Aorta (tissue), 5 donors: ENCODE measurements at places on chromosomes 16 and 17. TPM values are rescaled to one million over a fixed set of nuclear protein-coding genes. Genes with fewer than 3 reads are reported as not detected.

The MYO1D gene
- 358 TPM for total RNA-seq

The PRAC1 gene
- total RNA-seq, result not detected

The C1QTNF1 gene
- 439 TPM for total RNA-seq

DNA sequence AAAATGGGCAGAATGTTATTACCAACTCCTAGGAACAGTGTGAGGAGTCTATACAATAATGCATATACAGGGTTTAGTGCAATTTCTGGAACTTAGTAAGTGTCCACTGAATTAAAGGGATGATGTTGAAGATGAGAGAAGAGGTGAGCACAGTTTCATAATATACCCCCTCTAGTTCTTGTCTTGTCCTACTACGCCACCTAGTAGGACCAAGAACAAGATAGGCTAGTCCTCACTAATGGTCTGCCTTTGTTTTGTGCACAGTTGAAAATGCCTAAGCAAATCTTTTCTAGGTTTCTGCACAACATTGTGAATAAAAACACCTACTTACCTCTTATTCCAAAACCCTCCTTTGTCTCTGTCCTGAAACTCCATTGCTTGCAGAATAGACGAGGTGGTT lies 670.2 kb downstream of the CDH8 start:
- no peak for DNase-seq

GRCh38 chr17:40287159-40287493 lies 553 bp upstream of the CDC6 start:
- DNase-seq, result no peak

- DNase-seq, result no peak
Measured at GRCh38 chr16:9015489-9015888, 51.8 kb upstream of the USP7 start.

GRCh38 chr16:54107583-54108202 lies 178.9 kb downstream of the IRX3 start:
- DNase-seq, result no peak

DNA sequence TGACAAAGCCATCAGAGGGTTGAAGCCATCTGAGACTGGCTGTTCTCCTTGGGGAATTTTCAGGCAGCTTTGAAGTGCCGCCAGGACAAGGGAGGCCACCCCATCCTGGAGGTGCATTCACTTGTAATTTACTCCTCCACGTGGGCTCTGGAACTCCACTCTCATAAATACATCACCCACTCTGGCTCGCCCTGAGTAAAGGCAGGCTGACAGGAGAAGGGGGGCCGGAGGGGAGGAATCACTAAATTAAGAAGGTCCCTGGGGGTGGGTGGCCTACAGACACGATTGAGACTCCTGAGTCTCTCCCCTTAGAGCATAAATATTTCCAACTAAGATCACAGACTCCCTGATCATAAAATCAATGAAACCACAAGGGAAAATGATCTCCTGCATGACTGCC lies 56.3 kb upstream of the HNF1B start:
- no peak for DNase-seq

- peak; percentile 35 for DNase-seq
Measured at GRCh38 chr17:17343896-17344506, 40.8 kb downstream of the NT5M start.

The DPEP3 gene
- total RNA-seq, result not detected

DNA sequence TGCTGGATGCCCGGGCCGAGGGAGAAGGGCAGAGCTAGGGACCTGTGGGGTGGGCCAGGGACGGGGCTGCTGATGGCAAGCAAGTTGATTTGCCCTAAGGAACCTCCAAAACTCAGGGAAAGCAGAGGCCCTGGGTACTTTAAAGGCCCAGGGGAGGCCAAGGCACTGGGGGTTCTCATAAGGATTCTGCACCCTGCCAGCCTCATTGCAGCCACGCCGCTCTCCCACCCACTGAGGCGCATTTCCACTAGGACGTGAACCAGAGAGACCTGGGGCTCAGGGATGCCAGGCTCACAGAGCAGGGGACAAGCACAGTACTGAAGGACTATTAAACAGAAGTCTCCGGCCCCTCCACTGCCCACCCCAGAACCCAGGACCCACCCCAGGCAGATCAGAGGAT lies 39.4 kb upstream of the RBFOX3 start:
- DNase-seq, result no peak

- DNase-seq, result peak; percentile 64
Measured at GRCh38 chr16:66369055-66369592, 2.6 kb downstream of the CDH5 start.

The NPB gene
- 0.58 TPM for total RNA-seq

- no peak for DNase-seq
Measured at GRCh38 chr17:57499648-57500049, 243.3 kb downstream of the MSI2 start.

GRCh38 chr17:80781807-80782277 lies 209.8 kb upstream of the CHMP6 start:
- peak; percentile 32 for DNase-seq

The TBC1D3 gene
- total RNA-seq, result not detected

DNA sequence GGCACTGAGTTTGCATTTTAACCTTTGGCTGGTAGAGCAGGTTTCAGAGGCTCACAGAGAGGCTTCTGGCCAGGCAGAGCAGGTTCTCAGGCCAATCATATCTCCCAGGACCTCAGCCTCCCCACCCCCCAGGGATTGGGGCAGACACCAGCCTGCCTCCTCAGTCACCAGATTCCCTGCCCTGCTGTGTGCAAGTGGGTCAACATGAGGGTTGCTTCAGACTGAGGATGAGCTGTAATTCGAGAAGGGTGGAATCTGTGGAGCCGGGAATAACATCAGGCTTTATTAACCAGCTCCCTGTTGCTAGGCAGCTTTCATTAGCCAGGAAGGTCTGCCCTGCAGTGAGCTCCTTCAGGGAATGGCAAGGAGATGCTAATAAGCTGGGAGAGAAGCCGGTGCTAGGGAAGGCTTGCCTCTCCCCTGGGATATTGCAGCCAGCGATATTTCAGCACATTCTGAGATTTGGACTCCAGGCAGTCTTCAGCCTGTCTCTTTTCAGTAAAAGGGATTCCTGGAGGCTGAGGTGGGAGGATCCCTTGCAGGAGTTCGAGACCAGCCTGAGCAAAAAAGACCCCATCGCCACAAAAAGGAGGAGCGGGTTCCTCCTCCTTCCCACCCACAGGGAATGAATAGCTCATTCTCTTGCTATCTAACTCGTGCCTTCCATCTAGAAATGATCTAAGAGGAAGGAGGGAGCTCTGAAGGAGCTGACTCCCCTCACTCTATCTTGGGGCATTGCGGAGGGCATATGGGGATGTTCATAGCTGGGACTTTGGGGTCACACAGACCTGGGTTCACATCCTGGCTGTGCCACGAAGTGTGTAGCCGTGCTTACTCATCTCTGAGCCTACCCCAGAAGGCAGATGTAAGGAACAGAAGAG lies 10.7 kb downstream of the SGSM2 start:
- DNase-seq, result no peak

DNA sequence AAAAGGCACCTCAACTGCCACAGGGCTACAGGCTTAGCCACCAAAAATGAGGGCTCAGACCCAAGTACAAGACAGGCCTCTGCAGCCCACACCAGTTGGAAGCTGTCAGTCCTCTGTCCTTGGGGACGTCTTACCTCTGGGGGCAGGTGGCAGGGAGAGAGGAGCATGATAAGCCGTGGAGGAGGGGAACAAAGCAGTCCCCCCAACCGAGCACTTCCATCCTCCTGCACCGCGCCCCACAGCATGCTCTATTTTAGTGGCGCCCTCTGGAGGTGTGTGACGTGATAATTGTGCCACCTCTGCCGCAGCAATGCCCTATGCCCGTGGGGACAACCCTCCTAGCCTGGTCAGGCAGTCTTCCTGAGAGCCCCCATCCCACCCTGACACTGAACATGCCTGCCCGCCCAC lies 13.6 kb downstream of the G6PC3 start:
- no peak for DNase-seq

DNA sequence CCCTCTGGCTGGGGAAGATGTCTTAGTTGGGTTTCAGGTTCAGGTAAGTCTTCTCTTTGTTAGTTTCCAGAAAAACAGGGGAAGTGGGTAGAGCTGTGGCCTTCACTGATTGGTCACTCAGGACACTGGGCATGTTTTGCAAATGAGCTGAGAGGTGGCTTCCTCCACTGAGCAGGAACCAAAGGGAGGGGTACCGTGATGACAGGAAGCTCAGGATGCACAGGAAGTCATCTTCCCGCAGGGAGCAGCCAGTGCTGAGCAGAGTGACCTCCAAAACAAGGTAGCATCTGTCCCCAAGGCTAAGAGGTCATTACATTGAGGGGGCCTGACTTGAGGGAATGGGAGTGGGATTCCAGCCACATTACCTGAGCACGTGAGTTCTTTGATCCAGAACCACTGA lies 5.6 kb downstream of the NT5C start:
- no peak for DNase-seq

- no peak for DNase-seq
Measured at GRCh38 chr16:28912558-28912957, 12.5 kb downstream of the RABEP2 start.

GRCh38 chr17:39600997-39601597 lies 6.6 kb downstream of the NEUROD2 start:
- DNase-seq, result no peak

DNA sequence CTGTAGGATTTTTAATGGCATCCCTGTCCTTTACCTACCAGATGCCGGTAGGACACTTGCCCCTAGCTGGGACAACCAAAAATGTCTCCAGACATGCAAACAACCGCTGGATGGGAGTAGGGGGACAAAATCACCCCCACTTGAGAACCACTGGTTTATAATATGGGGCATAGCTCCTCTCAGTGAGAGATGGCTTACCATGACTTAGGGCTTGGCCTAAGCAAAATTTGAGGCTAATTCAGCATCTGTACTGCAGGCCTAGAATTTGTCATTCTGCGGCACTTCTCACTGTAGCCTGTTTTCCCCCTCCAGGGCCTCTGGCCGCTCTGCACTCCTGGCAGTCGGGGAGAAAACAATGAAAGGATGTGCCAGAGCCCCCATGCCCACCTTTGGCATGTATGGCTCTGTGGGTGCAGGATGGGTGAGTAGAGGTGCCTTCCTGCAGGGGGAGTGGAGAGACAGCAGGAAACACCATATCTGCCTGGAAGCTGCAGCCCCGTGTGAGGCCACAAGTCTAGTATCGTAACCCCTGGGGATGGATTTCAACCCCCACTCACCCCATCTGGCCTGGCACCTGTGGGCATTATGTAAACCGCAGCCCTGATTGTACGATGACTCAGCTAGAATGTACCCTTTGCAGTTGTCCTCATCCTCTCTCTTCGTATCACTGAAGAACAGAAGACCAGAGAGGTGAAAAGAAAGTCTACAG lies 268.1 kb downstream of the SOX9 start:
- DNase-seq, result no peak

GRCh38 chr16:27401768-27402568 lies at the start of gene IL21R:
IL21R (plus strand) TSS chr16:27402174; CDS start chr16:27430072, 27,898 bp downstream.
- peak; percentile 85 for DNase-seq

DNA sequence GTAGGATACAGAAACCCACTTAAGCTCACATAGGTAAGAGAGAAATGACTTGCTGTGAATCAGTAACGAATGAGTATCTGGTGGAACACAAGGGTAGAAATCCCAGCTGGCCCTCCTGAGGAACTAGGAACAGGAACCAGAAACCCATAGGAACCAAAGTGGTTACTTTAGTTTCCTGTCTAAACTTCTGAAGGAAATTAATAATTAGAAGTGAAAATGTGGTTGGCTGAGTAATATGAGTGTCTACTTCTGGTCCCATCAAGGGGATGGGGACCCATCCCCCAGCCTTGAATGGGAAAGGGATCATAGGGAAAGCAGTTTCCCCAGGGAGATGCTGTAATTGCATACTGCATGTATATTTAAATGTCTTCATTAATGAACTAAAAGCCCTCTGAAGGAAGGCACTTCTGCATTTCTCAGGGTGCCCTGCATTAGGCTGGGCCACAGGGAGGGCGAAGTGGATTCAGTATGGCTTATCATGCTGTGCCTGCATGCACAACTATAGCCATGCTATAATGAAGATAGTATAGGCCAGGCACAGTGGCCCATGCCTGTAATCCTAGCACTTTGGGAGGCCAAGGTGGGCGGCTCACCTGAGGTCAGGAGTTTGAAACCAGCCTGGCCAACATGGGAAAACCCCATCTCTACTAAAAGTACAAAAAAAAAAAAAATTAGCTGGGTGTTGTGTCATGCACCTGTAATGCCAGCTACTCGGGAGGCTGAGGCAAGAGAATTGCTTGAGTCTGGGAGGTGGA lies 45.6 kb downstream of the CYB5B start:
- no peak for DNase-seq

DNA sequence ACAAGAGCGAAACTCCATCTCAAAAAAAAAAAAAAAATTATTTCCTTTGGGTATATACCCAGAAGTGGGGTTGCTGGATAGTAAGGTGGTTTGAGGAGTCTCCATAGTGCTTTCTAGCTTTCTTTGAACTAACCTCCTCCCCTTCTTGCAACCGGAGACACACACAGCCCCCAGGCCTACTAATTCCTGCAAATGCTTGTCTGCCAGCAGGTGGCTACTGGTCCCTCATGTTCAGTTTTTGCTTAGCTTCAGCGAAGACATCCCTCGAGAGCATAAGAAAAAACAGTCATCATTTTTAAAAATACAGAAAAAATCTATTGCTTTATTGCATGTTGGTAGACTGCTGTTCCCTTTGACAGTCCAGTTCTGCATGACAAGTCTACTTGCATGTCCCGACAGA lies 439.0 kb downstream of the UTP18 start:
- no peak for DNase-seq

DNA sequence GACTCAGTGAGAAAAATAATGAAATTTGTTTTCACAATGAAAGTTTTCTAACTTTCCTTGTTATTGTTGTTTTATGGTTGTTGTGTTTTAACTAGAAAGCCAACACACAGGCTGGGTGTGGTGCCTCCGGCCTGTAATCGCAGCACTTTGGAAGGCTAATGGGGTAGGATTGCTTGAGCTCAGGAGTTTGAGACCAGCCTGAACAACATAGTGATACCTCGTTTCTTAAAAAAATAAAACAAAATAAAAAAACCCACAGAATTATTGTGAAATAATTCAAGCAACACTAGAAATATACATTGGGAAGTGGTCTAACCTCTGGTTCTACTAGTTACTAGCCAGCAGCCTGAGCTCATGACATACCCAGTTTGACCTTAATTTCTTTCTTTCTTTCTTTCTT lies 630 bp downstream of the MILR1 start:
- no peak for DNase-seq

DNA sequence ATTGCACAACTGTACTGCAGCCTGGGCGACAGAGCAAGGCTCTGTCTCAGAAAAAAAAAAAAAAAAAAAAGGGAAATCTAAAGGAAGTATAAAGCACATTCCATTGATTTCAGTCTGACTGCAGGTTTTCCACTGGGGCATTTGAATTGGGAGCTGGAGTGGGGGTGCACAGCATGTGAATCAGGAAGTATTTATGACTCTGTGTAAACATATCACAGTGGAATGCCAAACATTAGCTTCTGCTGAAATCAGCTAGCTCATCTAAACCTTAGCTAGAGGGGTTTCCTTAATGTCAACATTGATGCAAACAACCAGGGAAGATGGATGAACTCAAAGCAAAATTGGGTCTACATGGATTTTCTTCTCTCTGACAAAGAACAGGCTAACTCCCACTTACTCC lies 641.0 kb upstream of the EEF2KMT start:
- DNase-seq, result no peak

The ERAL1 gene
- total RNA-seq, result 17.1 TPM

- DNase-seq, result no peak
Measured at GRCh38 chr16:87135246-87136030, 181.8 kb downstream of the C16orf95 start.
